Activated T-cell treated with anti-CD3 and anti-CD28 coated beads for 48 hours (primary cell): ENCODE measurements at places on chromosomes 3 and 15.

DNA sequence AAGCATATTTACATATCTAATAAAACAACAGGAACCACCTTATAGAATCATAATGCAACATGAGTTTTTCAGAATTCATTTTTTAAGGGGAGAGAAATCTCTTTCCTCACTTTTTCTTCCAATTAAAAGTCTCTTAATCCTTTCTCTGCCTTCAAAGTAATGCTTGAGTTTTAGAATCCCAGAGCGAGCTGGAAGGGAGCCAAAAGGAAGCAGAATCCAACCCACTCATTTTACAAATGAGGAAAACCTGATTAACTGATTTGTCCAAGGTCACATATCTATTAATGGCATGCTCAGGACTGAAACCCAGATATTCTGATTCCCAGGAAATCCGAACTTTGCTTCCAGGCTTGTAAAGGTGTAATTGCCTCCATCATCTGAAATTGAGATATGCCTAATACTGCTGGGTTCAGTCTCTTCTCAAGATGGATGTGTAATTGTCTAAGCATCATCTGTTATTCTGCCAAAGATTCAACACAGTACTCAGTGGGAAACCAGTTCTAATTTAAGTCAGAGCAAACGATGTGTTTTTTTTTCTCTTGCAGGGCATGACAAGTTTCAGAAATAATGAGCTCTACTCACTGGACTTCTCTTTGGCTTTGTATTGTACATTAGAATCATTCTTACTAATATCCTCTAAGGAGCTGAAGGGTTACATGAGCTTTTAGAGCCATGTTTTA lies 481.4 kb upstream of the CFAP20DC start:
- no peak for DNase-seq

DNA sequence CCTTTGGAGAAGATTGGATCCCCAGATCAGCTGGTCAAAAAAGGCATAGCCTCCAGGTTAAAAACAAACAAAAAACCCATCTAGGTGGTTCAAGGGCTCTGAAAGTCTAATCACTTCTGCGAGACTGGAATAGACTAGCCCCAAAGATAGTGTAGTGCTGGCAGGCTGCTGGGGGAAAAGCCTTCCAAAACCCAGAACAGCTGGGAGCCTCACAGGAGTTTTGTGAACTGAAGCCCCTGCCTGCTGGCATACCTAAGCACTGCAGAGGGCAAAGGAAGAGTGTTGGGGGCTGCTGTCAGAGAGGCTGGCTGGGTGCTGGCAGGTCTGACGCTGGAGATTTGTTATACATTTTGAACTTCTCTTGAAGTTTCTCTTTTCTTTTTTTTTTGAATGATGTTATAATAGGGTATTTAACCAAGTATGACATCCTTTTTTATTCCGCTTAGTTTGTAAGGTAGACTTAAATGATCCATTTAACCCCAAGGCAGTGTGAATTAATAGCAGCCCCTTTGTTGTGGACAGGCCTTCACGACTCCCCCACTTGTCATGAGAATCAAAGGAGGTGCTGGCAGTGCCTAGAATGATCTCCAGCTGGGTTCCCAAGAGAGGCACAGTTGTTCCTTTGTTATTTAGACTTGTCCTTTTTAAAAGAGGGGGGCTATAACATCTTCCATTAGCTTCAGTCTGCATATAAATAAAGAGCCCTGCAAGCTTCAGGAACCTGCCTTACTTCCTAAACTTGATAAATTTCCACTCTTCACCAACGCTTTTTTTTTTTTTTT lies 53.9 kb downstream of the CRTC3 start:
- no peak for DNase-seq

GRCh38 chr15:79740561-79740960 lies 156.3 kb downstream of the MTHFS start:
- no peak for DNase-seq

GRCh38 chr3:136602818-136603217 lies 149.4 kb downstream of the STAG1 start:
- DNase-seq, result no peak
